ENCODE measurements at places on chromosomes 5 and 9. TPM values are rescaled to one million over a fixed set of nuclear protein-coding genes. Genes with fewer than 3 reads are reported as not detected.
A peak's percentile ranks its signal among the peaks of the same experiment; 100 is the strongest.

GRCh38 chr5:151598984-151599383 is 7.9 kb upstream of the FAT2 start:
- no peak for DNase-seq

GRCh38 chr5:153630546-153630945 is 140.1 kb downstream of the GRIA1 start:
- no peak for DNase-seq

DNA sequence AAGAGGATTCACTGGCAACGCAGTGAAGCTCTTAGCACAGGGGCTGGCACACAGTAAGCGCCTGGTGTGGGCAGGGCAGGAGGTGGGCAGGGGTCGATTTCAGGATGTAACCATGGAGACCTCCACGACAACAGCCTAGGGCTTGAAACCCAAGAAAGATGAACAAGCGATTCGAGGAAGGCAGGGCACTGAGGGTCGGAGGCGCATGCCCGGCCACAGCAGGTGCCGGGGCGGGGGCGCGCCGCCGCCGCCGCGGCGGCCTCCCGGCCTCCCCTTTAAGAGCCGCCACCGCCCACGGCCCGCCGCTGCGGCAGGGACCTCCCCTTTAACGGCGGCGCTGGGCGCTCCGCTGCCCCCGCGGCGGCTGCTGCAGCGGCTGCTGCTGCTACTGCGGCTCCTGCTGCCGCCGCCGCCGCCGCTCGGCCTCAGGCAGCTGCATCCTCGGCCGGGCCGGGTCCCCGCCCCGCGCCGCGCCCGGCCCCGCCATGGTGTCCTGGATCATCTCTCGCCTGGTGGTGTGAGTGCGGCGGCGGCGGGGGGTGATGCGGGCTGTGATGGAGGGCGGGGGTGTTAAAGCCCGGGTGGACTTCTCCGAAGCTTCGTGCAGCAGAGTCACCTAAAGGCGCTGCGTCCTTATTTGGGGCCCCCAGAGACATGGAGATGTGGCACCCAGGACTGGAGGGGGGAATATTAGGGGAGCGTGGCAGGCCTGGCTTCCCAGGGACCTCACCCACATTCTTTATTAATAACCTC is at the start of gene REEP2:
Gene REEP2, plus strand, starts transcription at position 334 of the 753 bp plus-strand sequence. Its CDS starts 152 bp downstream, at position 486.
- DNase-seq, result peak; percentile 89

GRCh38 chr9:89340332-89340731 is 22.0 kb downstream of the SECISBP2 start:
- DNase-seq, result no peak

DNA sequence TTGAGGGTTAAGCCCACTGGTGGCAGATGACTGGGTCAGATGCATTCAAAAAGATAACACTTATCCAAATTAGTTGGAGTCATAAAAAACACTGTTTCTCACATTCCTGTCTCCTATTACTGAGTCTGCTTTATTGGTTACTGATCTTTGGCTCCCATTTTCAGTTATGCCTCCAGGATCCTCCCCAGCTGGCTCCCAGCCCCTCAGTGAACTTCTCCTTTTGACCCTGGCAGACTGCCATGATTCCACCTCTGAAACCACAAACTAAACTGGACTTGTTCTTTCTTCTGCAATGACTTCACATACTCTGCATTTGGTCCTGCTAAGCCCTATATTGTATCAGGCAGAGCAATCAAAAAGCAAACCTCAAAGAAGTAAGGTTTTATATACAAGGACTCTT is 860.8 kb upstream of the DMAC1 start:
- no peak for DNase-seq

- no peak for DNase-seq
These were observed 2.7 kb upstream of the ITK start for GRCh38 chr5:157177953-157178352.

GRCh38 chr5:39713250-39713916 is 288.6 kb upstream of the DAB2 start:
- DNase-seq, result no peak

GRCh38 chr9:120832807-120833206 is 9.9 kb downstream of the PSMD5 start:
- DNase-seq, result no peak

DNA sequence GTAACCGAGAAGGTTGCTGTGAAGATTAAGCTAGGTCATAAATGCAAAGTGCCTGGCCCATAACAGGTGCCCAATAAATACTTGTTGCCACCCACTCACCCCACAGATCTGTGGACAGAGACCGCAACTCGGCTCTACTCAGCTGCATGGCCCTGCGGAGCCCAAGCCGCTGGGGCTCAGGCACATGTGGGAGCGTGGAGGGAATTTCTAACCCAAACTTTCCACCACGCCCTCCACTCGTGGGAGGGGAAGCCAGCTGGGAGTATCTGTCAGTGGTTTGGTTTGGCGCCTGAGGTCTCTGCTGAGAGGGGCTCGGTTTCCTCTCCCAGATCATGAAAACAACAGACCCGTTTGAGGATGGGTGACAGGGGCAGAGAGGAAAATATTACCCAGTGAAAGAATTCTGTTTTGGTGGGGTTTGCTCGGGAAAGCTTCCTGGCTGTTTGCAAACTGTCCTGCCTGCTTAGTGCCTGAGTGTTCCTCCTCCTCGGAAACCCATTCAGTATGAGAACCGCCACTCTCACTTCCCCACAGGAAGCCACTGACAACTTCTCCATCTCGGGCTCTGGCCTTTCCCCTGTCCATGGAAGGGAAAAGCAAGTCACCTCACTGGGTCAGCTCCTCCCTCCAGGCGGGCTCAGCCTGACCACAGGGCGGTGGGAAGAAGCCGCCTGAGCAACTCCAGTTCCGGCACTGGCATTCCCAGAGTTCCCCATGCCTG is 60.1 kb downstream of the RGS3 start:
- DNase-seq, result no peak

DNA sequence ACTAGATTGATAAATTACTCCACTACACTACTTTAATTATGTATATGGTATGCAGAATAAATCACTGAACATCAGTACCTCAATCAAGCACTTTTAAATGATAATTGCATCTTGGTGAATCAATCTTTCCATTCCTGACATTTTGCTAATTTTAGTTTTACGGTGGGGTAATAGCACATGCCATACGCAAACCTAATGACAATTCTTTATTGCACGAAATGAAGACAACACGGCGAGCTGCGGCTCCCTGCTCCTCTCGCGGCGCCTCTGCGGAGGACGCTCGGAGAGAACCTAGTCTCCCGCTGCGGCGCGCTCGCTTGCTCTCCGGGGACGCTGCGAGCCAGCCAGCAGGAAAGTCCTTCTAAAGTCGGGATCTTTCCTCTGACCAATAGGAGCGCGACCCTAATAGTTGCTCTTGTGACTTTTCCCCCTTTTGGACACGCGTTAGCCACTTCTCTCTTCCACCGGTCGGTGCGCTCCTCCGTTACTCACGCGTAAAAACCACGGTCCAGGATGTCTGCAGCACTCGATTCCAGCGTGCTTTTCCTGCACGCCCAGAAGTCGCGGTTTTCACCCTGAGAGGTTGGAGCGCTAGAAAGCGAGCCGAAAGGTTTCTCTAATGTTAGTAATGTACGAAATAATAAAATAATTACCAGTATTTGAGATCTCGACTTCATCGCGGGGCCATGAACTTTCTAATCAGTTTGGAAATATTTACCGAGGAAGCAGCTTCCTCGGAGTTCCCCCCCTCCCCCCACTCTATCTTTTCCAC is 1.0 kb upstream of the MEF2C start:
- DNase-seq, result peak; percentile 35

DNA sequence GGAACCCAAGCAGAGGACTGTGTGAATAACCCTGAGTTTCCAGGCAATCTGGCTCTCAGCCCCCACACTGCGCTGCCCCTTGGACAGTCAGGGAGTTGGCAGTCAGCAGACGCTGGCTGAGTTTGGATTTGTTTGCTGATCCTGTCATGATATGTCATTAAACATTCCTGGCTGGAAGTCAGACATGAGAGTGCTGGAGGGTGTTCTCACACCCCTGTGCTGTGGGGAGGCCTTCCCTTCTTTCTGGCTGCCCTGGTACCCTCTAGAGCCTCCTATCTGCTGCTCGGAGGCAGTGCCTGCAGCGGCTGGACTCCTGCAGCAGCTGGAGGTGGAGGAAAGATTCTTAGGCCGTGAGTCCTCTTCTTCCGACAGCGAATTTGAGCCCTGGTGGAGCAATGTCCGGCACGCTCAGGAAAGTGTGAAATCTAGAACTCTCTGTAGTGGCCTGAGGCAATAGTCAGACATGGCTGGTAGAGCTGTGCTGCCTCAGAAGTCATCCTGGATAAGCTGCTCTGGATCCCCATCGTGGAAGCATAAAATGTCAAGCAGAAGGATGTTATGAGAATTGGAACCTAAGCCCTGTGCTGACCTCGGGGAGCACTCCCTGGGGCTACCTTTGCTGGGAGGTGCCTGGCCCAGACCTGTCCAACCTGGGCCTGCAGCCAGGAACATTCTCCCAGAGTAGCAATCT is 72.0 kb downstream of the PDE8B start:
- DNase-seq, result peak; percentile 5

DNA sequence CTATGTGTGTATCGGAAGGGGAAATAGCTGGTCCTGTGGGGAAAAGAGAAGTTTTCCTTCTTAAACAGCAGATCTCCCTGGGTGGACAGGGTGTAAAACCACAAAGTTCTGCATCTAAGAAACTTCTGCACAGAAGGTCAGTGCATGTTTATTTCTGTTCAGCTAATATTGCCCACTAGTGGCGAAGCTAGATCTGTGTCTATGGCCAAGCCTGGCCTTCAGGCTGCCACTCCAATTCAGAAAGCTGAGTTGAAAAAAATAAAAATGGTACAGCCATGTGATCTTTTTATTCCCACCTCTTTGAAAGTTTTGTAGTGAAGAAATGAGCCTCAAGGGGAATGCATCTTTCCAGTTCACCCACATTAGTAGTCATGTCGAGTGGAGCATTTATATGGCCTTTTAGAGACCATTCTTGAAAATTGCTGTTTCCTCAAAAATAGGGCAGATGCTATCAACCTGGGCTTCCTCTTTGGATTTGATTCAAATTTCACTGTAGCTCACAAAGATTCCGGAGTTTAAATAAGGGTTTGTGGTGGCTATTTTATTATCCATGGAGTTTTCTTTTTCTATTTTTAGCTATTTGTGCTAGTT is 488.0 kb downstream of the PRELID2 start:
- no peak for DNase-seq

DNA sequence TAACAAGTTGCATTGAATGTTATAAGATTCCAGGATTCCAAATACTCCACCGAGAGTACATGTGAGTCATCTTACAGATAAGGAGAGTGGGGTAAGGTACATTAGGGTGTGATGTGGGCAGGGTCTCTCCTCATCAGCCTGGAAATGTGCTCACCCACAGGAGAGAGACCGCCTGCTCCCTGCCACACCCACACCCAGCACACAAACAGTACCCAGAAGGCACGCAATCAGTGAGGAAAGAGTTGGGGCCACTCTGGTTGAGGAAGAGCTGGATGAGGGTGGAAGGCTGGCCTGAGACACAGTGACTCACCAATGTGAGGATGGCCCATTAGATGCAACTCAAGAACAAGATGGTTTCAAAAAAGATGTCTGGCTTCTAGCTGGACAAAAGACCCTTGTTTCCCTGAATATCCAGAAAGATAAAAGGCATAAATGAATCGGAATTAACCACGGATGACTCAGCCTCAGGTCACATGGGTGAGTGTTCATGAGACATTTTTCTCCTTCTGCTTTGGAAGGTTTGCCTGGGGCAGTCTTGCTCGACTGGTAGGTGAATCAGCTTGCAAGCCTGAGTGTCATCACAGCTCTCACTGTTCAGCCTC is 51.1 kb upstream of the LHFPL2 start:
- DNase-seq, result no peak

DNA sequence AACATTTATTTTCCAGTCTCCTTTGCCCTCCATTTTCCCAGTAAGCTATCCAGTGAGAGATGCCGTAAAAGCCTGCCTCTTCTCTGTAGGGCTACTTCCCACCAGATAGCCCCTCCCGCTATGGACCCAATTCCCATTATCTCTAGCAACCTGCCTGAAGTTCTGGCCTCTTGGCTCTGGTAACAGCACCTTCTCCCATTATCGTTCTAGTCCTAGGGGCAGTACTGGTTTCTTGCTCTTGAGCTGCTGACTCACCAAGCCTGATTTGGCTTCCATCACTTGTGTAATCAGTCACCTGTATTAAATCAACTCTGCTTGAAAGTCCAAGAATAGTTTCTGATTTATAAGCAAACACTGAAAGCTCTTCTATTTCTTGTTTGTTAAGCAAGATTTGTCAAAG is 42.8 kb upstream of the PARP8 start:
- DNase-seq, result no peak

DNA sequence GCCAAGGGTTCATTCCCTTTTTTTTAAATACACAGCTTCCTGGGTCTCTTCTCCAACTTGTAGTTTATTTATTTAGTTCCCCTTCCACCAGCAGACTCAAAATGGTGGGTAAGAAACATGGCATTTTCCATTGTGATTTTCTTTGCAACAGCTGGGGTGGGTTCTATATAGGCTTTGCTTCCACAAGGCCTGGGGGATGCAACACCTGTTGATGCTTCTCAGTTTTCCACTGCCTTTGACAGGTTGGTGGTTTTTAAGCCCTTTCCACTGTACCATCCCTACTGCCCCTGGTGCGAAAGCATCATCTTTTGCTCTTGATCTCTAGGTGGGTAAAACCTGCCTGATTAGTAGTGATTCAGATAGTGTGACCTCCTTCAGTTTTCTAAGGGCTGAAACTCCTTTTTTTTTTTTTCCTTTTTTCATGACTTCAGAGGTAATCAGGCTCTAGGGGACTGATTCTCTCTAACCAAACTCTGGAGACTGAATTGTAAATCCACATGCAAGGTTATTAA is 8.5 kb downstream of the KDM3B start:
- no peak for DNase-seq

- no peak for DNase-seq
These were observed 134.5 kb downstream of the FRMD3 start for GRCh38 chr9:83403527-83404238.

GRCh38 chr5:137398154-137398553 is 101.0 kb downstream of the SPOCK1 start:
- DNase-seq, result no peak

Gene AP3B1
- total RNA-seq, result 35.0 TPM

Gene PIP5KL1
- 3.5 TPM for total RNA-seq

Gene FIBCD1
- total RNA-seq, result 4.1 TPM

Gene FAM151B
- 14.7 TPM for total RNA-seq

Gene PCDHA4
- total RNA-seq, result 17.2 TPM

Gene UBTD2
- total RNA-seq, result 48.5 TPM

Gene ANKRD18A
- total RNA-seq, result 7.3 TPM

Gene ARID3C
- 0.45 TPM for total RNA-seq

Gene TMEM267
- total RNA-seq, result 9.9 TPM

Gene CDH18
- total RNA-seq, result 77.3 TPM

Gene SAXO1
- under 0.01 TPM for total RNA-seq

Gene UGT3A1
- total RNA-seq, result not detected

Gene ACSL6
- total RNA-seq, result 55.9 TPM
